ENCODE measurements at places on chromosomes 5 and 9.

DNA sequence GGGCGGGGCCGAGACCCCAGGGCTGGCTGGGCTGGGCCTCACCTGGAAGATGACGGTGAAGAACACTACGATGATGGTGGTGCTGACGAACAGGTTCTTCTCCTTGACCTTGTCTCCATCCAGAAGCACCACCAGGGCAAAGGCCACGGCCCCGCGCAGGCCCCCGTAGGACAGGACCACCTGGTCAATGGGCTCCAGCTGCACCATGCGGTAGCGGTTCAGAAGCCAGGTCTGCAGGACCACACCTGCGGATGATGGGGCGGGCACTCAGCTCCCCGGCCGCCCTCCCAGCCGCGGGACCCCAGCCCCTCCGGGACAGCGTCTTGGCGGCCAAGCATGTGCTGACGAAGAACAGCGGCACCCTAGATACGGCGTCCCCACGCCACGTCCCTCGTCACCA lies 39.5 kb downstream of the EXOC3 start:
- DNase-seq = no peak

DNA sequence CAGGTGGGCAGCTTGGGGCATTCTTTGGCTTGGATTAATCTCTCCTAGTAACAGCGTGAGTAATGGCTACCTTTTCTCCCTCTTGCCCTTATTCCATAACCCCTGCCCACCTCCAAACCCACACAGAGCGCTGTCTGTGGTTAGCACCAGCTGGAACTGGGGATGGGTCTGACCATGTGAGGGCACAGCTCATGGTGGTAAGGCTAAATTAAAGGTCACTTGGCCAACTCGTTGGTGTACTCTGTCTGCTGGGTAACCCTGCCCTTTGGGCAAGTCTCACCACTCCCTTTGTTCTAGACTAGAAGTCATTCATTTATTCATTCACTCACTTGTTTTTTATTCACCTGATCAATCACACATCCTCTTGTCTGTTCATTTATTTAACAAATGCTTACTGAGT lies 27.8 kb downstream of the PPARGC1B start:
- DNase-seq = no peak

GRCh38 chr9:14747111-14747510 lies 24.6 kb upstream of the CER1 start:
- DNase-seq = no peak

DNA sequence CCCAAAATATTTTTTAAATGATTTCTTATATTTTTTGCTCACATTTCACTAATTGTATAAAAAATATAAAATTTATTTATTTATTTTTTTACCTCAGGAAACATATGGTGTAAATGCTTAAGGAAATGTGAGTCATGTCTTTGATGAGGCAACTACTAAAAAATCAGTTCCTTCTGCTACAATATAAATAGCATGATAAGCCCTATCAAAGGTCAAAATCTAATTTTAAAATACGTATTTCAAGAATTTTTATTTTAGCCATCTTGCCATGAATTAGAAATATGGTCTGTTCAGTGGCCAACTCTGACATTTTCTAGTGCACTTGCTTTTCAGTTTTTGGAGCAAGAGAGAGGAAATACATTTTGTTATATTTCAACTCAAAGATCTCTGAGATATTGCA lies 50.5 kb downstream of the PDE4D start:
- no peak for DNase-seq

GRCh38 chr9:35035851-35036701 lies 36.3 kb downstream of the VCP start:
- DNase-seq = peak; percentile 46

DNA sequence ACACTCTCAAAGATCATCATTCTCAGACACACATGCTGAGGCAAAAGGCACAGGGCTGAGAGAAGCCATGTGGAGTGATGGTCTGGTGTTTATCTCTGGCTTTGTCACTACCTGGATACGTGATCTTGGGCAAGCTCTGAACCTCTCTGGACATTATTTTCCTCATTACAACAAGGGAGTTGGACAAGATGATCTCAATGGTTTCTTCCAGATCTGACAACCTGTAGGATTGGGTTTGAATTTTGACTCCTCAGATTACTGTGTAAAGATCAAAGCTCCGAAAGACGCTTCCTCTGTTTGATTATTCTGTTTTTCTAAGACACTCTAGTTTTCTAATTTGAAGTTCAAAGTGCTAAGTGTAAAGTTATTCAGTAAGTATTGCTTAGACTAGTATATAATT lies 20.0 kb downstream of the NUDT2 start:
- DNase-seq = no peak

GRCh38 chr5:127586066-127586770 lies 62.7 kb upstream of the CTXN3 start:
- DNase-seq = no peak

- DNase-seq = no peak
These were observed 303.5 kb downstream of the IRX1 start for GRCh38 chr5:3899093-3899492.

- no peak for DNase-seq
These were observed 3.3 kb upstream of the BRD3 start for GRCh38 chr9:134071149-134071548.

GRCh38 chr5:144548936-144549335 lies 378.3 kb downstream of the KCTD16 start:
- no peak for DNase-seq
